ENCODE measurements at places on chromosomes 16 and 17.

GRCh38 chr16:1823821-1824220 is 2.8 kb downstream of the HAGH start:
- no peak for DNase-seq

- DNase-seq = no peak
Measured at GRCh38 chr16:5918567-5919130, 821.1 kb upstream of the EEF2KMT start.

DNA sequence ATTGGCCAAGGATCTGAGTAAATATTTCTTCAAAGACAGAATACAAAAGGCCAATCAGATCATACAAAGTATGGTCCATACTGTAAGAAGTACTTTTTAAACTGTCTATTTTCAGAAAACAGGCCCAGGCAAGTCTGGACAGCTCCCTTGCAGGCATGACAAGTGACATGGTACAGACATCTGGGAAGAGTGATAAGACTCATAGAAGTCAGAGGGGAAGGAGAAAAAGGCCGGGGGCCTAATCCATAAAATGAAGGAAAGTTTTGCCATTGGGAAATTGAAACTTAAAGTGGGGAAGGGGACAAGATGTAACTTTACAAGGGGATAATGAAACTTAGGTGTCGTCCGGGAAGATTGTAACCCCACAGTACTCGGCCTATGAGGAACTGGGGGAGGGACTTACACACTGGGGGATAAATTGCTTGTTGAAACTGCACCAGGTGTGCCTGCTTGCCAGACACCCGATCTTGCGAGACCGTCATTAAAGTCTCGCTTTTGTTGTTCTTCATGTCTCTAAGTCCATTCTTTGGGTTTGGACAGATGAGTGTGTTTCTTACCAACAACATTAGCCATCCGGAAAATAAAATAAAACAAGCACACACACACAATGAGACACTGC is 684.0 kb downstream of the CDH11 start:
- no peak for DNase-seq

DNA sequence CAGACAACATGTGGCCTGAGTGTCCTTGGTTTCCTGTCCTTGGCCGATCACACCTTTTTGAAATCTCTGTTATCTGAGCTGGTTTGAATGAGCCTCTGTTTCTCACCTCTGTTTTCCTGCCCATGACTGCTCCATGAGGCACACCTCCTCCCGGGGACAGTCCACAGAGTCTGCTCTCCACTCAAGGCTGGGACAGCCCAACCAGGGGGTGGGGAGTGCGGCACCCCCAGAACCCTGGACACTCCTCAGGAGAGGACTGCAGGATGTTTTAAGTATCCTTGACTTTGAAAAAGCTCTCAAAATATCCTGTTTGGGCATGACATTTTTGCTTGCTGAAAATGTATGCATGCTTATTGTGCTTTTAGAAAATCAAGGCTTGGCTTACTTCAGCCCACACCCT is 333.0 kb upstream of the N4BP1 start:
- no peak for DNase-seq

DNA sequence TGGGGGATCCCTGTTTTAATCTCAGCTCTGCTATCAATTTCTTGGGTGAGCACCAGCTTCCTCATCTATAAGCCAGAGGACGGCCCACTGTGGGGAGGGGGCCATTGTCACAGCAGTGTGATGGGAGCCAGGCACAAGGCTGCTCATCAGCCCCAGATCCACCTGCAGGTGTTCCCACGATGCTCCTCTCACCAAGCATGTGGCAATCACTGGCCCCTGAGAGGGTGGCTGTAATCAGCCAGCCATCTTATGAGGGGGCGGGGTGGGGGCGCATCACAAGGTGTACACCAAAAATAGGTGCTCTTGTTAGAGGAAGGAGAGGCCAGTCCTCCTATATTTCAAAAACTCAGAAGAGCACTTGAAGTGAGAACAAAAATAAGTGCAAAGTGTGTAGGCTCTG is 31.2 kb downstream of the HNF1B start:
- no peak for DNase-seq

- no peak for DNase-seq
Measured at GRCh38 chr17:20141198-20141972, 132.2 kb downstream of the SPECC1 start.

DNA sequence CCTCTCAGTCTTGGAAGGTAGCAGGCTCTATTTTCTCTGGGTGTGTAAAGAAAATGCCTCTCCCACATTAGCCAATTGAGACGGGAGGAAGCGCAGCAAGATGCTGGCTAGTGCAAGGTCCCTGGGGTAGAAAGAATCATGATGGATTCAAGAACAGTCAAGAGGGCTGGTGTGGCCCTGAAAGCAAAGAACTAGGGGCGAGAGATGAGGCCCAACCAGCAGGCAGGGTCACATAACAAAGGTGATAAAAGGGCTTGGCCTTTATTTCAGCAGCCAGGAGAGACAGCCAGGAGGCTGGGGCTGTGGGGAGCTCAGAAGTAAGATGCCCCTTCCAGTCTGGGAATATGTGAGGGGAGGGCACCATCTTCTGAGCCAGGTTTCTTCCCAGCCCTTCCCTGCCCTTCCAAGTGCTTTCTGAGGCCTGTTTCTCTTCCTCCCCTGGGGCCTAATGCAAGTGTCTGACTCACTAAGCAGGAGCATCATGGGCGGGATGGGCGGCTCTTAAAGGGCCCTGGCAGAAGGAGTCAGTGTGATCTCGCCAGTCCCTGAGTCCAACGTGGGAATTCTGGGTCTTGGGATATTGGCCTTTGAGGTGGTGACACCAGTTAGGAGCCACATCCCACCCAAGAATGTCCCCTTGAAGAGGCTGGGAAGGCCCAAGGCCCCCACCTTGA is 3.9 kb upstream of the NLRC5 start:
- DNase-seq = no peak

DNA sequence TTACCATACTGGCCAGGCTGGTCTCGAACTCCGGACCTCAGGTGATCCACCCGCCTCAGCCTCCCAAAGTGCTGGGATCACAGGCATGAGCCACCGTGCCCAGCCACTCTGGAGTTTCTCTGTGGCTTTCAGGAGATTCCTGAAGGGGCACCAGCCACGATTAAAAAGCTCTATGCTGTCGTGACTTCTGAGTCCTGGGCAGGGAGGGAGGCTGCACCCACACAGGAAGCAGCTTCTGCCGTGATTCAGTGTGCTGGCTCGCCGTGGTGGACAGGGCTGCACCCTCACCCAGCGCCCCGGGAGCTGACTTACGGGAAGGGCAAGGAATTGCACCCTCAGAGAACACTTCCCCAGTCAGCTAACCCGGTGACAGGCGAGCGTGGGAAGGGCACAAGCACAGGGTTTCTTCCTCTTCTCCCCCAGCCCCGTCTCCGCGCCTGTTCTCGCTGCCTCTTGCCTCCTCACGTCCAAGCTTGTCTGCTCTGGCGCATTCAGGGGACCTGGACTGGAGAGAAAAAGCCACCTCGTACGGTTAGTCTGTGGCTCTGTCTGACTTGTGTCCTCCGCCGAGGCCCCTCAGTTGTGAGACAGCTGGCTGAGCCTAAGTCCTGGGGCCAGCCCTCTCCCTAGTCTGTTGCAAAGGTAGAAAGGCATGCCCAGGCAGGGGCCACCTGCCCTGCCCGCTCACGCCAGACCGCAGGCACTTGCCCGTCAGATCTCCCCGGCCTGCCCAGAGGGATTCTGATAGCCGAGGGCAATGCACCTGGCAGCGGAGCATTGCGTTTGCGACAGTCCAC is 145.0 kb downstream of the SEC14L1 start:
- no peak for DNase-seq

DNA sequence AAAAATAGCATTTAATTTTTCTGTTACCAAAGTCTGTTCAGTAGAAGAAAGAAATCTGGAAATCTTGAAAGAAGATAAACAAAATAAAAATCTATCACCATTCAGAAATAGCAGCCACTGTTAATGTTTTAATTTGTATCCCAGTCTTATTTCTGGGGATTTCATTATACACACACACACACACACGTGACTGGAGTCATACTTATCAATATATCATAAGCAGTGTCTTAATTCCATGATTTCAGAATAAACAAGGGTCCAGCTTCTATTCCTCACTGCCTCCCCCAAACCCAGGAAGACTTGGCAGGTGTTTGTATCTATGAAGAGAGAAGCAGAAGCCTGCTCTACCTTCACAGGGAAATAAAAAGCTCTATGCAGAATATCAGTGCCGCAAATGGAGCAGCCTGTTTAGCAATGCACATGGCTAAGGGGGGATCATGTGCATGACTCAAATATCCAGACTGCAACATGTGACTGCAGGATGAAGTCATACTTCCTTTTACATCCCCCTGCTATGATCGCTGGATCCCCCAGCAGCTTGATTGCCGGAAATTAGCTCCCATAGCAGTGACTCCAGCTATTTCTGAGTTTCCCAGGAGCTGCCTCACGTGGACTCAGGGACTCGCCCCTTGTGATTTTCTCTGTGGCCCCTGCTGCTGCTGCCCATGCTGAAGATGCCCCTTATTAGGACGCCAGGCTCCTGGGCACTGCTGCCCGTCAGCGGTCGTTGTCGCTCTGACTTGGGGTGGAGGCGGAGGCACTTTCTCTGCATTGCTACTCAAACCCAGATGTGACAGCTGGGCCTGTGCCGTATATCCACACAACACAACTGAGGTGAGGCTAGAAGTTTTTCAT is 341.0 kb downstream of the CPPED1 start:
- no peak for DNase-seq

DNA sequence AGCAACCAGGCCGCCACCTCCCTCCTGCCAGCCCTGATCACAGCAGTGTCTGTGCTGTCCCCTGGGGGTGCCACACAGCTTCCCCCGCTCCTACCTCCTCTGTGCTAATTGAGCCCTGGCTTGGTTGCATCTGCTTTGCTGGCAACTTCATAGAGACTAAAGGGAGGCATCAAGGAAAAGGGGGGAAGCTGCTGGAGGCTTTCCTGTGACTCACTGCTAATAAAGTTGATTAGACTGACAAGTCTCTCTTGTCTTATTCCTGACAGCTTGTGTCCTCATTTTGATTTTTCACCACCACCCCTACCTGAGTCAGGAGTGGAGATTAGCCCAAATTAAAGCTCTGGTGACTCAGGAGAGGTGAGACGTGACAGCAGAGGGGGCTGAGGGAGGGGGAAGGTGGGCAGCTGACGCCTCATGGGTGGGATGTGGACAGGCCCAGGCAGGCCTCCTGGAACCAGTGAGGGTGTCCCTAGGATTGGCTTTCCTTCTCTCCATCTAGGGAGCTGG is 310.0 kb downstream of the CBLN1 start:
- DNase-seq = no peak

GRCh38 chr16:10946308-10946707 is 1.9 kb downstream of the CLEC16A start:
- DNase-seq = no peak

DNA sequence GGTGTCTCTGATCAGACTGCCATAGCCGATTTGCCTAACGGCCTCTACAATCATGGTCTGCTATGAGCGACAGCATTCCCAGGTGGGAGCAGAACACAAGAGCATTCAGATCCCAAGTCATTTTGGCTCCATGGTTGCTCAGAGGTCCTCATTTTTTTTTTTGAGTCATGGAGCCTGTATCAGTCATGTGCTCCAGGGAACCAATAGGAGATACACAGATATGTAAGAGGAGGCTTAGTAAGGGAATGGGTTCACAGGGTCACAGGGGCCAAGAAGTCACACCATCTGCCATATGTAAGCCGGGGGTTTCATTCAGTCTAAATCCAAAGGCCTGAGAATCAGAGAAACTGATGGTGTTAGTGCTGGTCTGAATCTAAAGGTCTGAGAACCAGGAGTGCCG is 36.8 kb downstream of the CPPED1 start:
- DNase-seq = no peak

DNA sequence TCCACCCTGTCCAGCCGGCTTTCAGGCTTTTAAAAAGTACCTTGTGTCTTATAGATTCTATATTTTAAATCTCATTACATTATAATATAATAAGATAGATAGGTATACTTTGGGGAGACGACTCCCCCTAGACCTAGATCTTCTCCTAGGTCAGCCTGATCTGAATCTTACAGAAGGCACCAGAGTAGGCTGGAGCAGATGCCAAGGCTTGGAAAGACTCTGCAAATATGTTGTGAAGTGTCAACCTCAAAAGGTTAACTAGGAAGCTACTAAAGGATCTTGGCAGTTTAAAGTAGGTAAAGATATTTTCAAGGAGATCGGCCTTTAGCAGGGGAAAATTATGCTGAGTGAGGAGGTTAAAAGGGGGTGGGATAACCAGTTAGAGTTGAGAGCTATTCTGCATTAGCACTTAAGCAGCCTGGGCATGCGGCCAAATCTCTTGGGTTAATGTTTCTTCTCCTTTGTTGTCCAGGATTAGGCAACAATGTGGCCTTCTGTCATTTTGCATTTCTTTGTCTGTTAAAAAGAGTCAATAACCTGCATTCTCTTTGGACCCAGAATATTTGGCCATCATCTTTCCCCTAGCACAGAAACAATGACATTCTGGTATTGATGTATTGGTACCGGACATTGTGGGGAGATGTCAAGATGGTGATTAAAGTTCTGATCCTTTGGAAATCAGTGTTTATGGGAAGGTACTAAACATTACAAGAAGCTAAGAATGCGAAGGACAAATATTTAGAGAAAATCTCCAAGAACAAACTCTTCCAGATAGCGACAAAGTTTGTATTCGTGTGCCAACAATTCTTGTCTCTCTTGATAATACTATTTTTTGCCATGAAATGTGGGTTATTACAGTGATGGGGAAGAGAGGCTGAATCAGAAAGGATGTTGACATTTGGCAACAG is 51.2 kb upstream of the DHX40 start:
- DNase-seq = no peak

GRCh38 chr17:43319293-43320124 is 79.3 kb upstream of the ARL4D start:
- DNase-seq = no peak

GRCh38 chr17:692116-692515 is 22.5 kb downstream of the VPS53 start:
- DNase-seq = no peak

- DNase-seq = no peak
Measured at GRCh38 chr17:2532146-2532720, 20.5 kb upstream of the METTL16 start.

DNA sequence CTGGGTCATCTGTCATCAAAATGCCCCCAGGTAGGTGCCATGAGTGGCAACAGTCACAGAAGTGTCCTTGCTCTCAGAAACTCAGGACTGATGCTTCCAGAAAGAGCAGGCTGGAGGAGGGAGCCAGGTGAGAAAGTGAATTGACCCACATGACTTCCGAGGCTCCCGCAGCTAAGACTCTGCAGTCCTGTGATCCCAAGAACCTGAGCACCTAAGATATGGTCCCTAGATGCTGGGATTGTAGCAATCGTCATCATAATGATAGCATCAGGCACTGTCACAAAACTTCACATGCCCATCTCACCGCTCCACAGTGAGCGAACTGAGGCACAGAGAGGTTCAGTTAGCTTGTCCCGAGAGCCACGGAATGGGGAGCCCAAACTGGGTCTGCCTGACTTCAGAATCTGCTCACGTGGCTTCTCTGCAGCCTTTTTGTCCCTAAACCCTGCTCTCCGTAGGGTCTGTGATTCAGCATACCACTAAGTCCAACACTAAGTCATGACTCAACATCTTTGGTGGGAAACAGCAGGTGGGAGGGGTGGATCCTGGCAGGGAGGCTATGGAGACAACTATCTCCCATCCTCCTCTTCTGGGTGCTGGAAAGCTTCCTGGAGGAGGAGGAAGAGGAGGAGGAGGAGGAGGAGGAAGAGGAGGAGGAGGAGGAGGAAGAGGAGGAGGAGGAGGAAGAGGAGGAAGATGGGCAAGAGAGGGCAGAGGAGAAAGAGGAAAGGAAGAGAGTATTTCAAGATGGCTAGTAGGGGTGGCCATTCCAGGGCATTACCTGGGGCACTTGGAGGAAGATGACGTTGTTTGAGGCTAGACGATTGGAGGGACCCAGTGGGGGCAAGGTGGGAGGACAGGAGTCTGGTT is 55.5 kb upstream of the DLX4 start:
- DNase-seq = no peak

GRCh38 chr17:71107136-71107535 is 937.8 kb downstream of the KCNJ2 start:
- no peak for DNase-seq
